ENCODE measurements at places on chromosomes 6 and 20.

DNA sequence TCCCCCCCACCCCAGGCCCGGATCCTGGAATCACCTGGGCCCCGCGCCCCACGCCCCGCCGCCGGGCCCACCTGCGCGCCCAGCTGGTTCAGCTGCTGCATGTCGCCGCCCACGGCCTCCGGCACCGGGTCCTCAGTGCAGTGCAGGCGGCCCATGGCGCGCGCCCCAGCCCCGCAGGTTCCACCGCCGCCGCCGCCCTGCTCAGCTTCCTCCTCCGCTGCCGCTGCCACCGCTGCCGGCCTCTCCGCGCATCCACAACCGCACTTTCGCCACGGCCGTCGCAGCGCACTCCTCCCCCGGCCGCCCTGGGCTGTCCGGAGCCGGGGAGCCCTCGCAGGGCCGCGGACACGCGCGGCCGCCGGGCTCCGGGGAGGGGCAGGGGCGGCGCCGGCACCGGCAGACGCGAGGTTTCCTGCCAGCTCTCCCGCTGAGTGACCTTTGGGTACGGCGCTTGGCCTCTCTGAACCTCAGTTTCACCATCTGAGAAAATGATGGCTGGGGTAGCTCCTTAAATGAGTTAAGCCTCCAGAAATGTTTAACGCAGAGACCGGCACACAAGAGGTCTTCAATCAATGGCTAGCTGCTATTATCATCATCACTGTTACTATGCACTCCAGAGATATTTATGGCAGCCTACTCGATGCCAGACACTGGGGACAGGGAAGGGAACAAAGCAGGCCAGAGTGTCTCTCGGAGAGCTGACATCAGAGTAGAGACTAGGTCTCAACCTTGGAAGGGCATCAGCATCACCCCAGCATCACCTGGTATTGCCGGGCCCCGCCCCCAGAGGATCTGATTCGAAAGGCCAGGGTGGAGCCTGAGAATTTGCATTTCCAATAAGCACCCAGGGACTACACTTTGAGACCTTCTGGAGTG, at the start of gene COMMD7:
Gene COMMD7 (minus strand): TSS at position 231 of the 876 bp plus-strand sequence. CDS start 76 bp downstream, at position 155.
- no peak for DNase-seq

- DNase-seq = no peak
Measured at GRCh38 chr6:11729076-11729475, 49.5 kb downstream of the ADTRP start.

GRCh38 chr6:138692058-138692977, 81.3 kb upstream of the CCDC28A start:
- DNase-seq = no peak

DNA sequence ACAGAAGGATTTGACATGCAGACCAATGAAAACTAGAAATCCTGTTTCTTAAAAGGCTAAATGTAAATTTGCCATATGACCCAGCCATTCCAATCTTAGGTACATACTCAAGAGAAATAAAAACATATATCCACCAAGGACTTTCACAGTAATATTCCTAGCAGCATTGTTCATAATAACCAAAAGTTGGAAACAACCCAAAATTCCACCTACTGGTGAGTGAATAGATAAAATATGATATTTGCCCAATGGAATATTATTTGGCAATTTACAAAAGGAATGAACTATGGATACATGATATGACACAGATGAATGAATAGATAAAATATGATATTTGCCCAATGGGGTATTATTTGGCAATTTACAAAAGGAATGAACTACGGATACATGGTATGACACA, 22.7 kb downstream of the MTCL3 start:
- DNase-seq = no peak

DNA sequence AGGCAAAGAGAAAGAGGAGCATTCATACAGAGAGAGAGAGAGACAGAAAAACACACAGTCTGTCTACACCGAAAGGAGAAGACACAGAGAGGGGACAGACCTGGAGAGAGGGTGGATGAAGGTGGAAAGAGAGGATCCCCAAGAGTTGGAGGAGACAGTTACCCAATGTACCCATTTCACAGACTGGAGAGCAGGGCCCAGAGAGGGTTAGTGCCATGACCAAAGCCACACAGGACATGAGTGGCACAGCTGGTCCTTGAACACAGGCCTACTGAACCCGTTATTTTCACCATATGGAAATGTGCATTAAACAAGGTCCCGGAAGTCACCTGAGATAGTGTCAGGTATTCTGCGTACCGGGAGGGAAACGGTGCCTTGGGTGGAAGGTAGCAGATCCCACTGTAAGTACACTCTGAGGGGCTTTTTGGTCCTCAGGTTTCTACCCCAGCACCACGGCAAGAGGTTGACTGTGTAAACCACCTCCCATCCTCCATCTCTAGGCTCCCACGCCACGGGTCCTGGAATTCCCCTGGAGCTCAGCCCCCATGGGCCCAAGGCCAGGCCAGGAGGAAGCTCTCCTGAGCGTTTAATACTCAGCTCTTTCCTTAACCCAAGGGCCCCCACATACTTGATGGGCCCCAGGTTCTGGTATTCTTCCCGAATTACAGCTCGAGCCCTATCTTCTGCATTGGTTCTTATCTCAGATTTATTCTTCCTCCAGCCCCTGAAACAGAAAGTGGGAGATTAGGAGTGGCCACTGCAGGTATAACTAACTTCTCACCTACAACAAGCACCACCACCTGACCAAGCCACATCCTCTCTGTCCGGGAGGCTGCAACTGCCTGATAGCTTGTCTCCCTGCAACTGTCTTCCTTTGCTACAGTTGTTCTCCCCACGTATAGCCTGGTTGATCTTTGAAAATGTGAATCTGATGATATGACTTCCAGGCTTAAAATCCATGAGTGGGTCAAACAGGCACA, 38.4 kb upstream of the OCSTAMP start:
- DNase-seq = no peak

DNA sequence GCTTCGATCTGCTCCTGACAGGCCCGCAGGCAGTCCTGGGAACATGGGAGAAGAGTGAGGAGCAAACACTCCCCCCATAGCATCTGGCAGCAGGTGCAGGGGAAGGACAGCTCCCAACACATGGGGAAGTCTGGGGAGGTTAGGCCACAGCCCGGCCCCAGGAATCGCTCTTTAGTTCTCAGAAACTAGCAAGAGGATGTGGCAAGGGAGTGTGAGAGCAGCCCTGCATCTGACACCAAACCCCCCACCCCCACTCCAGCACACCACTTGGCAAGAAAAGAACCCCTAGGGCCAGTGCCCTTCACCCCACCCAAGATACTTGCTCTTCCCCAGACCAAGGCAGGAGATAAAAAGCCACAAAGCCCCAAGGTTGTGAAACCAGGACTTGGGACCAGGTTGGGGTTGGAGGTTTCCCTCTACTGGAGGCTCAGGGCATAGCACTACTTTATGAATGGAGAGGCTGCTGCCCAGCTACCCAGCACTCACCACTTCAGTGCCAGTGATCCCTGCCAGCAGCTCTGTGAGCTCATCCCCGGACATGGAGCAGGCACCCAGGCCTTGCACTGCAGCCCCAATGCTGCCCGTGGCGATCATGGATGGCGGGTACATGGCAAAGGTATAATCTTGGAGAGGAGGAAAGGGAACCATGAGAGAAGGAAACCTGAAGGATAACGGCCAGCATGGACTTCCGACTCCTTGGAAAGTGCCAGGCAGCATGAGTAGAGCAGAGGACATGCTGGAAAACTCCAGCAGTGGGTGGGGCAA, 5.4 kb downstream of the CCND3 start:
- no peak for DNase-seq

Data from NCI-H1417 treated with DMSO at 0.1 percent for 48 hours (cell line).